ENCODE measurements at places on chromosomes 11 and 22.

DNA sequence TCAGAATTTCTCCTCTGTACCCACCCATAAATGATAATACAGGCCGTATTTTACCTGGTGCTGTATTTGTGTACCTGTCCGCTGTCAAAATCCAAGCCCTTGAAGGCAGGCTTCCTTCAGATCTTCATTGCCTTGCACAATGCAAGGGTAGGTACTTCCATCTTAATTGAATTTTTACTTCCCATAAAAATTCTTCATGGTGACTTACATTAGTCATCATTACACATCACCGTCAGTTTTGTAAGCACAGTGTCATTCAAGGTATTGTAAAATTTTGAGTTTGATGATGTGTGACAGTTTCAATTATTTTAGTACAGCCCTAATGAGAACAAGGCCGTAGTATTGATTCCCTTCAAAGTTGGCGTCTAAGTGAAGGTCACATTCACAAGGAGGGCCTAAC lies 770 bp upstream of the TSG101 start:
- DNase-seq = no peak

DNA sequence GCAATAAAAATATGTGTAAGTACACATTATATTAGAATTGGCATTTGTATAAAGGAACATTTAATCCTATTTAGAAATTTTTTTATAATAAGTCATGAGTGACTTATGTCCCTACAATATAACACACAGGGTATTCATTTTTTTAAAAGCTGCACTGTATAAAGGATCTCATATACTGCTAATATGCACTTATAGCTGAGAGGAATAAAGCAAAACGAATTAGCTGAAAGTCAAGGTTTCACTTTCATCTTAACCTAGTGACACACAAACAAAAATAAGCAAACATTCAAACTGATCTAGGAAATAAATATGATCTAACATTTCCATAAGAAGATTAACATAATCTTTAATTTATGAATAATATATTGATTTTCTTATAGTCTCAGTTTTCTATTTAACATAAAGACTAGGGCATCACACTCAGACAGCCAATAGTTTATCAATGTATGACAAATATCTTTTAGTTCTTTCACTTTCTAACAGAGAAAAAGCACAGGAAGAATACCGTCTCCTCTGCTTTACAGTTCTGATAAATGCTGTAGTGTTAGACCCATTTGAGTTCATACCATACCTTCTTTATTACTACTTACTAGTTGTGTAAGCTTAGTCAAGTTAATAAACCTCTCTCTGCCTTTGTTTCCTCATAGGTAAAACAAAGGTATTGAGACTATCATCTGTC lies 42.9 kb downstream of the DCDC1 start:
- no peak for DNase-seq

- DNase-seq = peak; percentile 36
Measured at GRCh38 chr22:44550711-44551491, 52.9 kb upstream of the RTL6 start.

GRCh38 chr11:81725701-81726100 lies 1008.0 kb downstream of the FAM181B start:
- no peak for DNase-seq

DNA sequence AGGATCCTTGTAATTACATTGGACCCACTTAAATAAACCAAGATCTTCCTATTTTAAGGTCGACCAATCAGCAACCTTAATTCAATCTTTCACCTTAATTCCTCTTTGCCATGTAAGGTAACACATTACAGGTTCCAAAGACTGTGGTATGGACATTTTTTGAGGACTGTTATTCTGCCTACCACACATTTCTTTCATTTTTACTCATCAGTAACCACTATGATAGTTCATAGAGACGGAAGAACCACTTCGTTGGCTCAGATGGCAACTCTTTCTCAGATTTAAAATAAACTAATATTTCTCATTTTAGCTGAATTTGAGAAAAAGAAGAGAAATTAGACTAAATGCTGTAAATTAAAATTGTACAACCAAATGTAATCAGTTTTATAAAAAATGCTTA lies 96.3 kb downstream of the PAX6 start:
- DNase-seq = no peak

- DNase-seq = peak; percentile 19
Measured at GRCh38 chr22:22110548-22111266, 128.1 kb upstream of the TOP3B start.

DNA sequence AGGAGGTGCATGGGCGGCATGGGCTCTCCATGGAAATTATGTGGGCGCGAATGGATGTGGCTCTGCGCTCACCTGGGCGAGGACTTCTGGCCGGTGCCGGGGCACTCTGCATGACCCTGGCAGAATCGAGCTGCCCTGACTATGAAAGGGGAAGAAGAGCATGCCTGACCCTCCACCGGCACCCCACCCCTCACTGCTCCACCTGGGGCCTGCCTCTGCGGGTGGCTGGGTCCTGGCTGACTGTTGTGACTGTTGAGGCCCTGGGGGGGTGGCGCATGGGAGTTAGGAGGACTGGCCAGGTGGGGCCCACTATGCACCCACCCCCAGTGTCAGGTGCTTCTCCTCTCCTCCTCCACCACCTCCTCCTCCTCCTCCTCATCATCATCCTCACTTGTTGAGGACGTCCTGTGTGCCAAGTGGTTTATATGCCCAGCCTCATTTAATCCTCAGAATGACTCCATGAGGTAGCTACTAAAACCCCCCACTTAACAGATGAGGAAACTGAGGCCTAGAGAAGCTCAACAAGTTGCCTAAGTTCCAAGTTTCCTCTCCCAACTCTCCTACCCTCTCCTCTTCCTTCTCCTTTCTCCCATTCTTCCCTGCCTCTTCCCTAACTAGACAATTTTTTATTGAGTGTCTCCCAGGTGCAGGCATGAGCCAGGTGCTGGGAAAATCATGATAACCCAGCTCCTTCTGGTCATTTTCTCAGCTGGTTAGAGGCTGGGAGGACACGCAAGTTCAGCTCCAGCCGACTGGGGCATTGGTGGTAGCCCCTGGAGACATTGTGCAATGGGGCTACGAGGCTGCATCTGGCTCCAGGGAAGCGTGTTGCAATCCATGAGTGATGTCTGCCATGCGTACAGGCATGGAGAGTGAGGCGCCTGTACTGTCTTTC lies 2.3 kb downstream of the MYEOV start:
- no peak for DNase-seq

DNA sequence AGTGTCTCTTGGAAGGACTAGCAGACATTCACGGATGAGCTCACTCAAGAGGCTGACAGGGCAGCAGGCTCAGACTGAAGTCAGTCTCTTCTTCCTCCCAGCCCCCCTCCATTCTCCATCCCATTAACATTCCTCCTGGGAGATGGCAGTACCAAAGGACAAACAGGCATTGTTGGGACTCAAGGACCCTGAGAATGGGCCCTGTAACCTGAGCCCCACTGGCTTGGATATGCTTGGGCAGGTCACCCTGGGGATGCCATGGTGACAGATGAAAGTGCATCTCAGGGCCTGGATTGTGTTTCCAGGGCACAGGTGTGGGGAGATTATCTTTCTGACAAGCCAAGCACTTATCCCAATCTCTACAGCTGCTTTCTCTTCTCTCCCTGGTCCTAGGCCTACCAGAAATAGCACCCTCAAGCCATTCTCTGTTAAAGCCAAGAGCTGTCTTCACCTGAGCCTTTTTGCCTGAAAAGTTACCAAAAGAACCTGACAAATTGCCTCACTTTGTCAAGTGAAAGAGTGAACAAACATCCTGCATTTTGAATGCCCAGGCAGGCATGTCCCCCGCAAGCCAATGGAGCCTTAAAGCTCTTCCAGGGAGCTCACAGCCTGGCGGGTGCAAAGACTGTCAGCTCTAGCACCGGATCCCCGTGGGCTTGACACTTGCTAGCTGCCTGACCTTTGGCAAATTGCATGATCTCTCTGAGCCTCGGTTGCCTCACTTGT lies 366.0 kb upstream of the NARS2 start:
- no peak for DNase-seq

DNA sequence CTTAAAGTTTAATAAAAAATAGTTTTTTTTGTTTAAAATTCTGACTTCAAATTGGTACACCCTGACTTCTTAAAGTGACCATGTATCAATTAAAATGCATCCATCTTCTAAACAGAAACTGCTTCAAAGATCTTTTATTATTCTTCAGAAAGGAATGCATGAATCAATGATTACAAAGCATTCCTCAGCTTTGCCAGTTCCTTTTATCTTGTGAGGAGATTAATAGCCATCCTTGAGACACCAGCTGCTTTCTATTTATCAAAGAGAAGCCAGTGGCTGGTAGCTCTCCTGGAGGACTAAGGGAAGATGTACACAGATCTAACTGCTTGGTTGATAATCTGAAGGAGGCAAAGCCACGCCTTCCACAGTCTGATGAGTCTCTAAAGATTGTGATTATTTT lies 2222.5 kb downstream of the LRRC4C start:
- no peak for DNase-seq

DNA sequence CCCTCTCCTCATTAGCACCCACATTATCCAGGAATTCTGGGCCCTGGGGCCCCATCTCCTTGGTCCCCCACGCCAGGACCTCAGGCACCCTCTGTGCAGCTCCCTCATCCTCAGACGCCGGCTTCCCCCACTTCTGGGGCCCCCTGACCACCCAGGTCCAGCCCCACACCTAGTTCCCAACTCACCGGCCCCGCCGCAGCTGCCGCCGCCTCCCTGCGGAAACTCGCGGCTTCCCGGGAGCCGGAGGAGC lies at the start of gene PCSK7:
TSS of gene PCSK7 (minus strand) at position 232 of the 250 bp plus-strand sequence. CDS start 2,229 bp downstream, outside the sequence.
- DNase-seq = peak; percentile 51

DNA sequence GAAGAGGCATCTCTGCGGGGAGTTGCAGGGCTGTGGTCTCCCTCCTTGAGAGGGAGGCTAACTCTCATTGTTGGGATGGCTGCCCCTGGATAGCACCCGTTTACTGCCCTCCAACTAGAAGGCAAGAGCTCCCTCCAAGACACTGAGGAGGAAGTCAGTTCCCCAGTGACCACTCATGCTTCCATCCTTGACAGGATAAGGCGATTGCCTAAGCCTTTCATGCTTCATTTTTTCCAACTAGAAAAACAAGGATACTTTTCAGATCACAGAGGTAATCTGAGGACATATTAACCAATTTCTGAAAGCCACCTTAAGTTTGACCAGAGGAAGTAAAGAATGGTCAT lies 186.6 kb downstream of the MAML2 start:
- DNase-seq = no peak

- DNase-seq = no peak
Measured at GRCh38 chr11:10051868-10052586, 242.0 kb downstream of the SBF2 start.

GRCh38 chr22:33139937-33140336 lies 81.8 kb upstream of the SYN3 start:
- no peak for DNase-seq

Data from stimulated activated CD8-positive, alpha-beta memory T cell treated with anti-CD3 and anti-CD28 coated beads, Interleukin-7, amount 100 ng/mL, for 48 hours (primary cell).